ENCODE measurements at places on chromosomes 7 and 10.

- no peak for DNase-seq
Measured at GRCh38 chr10:47332946-47333345, 10.7 kb downstream of the GDF2 start.

GRCh38 chr10:21694631-21695030 lies 160.6 kb downstream of the MLLT10 start:
- DNase-seq = no peak

- DNase-seq = no peak
Measured at GRCh38 chr10:46077141-46077554, 31.1 kb upstream of the MSMB start.

DNA sequence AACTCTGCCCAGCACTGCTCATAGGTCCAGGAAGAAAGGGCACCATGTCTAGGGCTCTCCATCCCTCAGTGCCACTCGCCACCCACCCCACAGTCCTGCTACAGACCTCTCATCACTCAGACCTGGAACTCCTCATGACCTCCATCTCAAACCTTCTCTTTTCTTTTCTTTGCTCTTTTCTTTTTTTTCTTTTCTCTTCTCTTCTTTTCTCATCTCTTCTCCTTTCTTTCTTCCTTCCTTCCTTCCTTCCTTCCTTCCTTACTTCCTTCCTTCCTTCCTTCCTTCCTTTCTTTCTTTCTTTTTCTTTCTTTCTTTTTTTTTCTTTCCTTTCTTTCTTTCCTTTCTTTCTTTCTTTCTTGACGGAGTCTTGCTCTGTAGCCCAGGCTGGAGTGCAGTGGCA lies 122.2 kb downstream of the KLF6 start:
- no peak for DNase-seq

- DNase-seq = no peak
Measured at GRCh38 chr7:142557971-142558582, 191.2 kb upstream of the PRSS1 start.

Data from NCI-H1092 treated with DMSO at 0.1 percent for 48 hours (cell line).